T-helper 17 cell (primary cell): ENCODE measurements at places on chromosomes 5 and 9.

GRCh38 chr9:129242971-129243561, 65.0 kb upstream of the IER5L start:
- DNase-seq = no peak
- no peak overlapping the region for H3K4me3 ChIP-seq
- H3K4me1 ChIP-seq = peaks cover 6% of the 10 kb centered on the region
- no peak overlapping the region for H3K27ac ChIP-seq
- H3K36me3 ChIP-seq = peaks cover 2% of the 10 kb centered on the region
- H3K27me3 ChIP-seq = peaks cover 6% of the 10 kb centered on the region

DNA sequence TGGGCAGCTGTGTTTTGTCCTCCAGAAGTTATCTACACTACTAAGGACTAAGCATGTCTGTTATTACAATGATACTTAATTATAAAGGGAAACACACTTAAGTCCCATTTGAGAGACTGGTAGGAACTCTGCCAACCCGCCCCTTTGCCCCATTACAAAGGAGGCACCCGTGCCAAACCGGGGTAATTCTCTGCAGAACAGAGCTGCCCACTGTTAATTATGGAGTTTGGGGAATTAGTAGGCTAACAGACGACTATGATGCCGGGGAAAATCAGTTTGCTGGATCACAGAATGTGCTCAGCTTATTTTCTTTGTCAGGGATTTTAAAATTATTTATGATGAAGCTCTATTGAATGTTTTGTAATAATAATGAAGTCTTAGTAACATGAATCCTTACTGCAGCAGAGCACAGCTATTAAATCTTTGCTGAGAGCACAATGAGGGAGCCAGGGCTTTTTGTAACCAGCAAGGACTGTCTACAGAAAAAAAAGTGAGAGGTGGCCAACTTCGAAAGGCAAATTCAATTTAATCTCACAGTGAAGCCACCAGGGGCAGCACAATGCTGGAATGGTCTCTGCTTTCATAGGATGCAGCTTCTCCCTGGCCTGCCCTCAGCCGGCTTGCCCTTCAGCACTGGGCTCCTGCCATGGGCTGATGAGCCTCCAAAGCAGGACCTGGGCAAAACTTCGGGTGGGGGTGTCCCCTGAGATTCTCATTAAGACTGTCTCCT, 134.5 kb downstream of the GNAQ start:
- peaks cover 32% of the 10 kb centered on the region for H3K4me1 ChIP-seq
- H3K27ac ChIP-seq = peak overlapping the region; percentile 59
- H3K36me3 ChIP-seq = peaks cover 10% of the 10 kb centered on the region
- H3K27me3 ChIP-seq = no peaks in the 10 kb centered on the region

- DNase-seq = no peak
- no peak overlapping the region for H3K4me3 ChIP-seq
Observed at GRCh38 chr9:24625097-24625496, 79.4 kb upstream of the IZUMO3 start.

DNA sequence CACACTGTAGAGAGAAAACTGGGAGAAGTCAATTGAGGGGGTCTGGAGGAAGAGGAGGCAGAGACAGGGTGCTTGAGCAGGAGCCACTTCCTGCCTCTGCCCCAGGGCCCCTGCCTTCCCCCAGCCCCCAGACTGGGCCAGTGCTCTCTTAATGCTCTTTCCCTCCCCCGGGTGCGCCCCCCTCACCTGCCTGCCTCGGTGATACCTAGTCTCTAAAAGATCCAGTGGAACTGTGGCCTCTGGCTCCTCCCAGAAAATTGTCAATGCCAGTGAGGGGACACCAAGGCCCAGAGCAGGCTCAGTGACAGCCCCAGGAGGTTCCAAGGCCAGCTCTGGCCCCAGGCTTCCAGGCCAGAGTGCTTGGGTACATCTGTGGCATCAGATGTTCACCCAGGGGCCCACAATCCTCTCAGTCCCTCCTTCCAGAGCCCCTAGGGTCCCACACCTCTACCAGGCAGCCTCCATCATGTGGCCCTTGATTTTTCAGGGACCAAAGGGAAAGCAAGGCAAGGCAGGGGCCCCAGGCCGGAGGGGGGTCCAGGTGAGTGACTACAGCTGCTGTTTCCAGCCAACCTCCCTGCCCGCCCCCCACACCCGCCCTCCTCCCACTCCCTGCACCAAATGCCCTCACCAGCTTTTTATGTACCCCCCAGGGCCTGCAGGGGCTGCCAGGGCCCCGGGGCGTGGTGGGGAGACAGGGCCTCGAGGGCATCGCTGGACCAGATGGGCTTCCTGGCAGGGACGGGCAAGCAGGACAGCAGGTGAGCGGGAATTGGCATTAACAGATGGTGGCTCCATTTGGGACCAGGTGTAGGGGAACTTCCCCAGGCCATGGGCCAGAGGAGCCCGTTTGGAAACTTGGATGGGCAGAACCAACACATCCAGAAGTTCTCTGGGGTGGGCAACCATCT, 33.1 kb upstream of the ORM1 start:
- H3K4me1 ChIP-seq = peaks cover 4% of the 10 kb centered on the region
- no peak overlapping the region for H3K4me3 ChIP-seq
- no peak overlapping the region for H3K27ac ChIP-seq

DNA sequence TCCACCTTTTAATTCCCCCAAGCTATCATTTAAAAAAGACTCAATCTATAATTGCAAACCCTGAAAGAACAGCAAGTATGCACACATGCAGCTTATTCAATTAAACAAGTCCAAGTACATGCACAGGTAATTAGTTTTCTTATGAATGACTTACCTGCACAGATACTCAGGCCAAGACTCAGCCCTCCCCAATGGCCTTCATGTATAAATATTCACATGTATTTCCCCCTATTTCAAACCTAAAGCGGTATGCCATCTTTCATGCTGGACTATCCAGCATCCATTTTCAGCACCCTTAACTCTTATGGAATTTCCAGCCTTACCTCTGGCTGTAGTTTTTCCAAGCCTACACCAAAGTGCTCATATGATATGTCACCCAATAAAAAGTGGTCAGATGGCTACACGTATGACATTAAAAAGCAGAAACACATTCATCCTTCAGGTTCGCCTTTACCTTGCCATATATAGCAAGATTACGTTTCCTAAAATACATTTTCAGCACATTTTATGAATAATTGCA, 205.5 kb downstream of the MEF2C start:
- peak overlapping the region; percentile 2 for H3K4me3 ChIP-seq
- peaks cover 14% of the 10 kb centered on the region for H3K4me1 ChIP-seq
- H3K36me3 ChIP-seq = peaks cover 7% of the 10 kb centered on the region
- peak overlapping the region; percentile 66 for H3K27ac ChIP-seq

DNA sequence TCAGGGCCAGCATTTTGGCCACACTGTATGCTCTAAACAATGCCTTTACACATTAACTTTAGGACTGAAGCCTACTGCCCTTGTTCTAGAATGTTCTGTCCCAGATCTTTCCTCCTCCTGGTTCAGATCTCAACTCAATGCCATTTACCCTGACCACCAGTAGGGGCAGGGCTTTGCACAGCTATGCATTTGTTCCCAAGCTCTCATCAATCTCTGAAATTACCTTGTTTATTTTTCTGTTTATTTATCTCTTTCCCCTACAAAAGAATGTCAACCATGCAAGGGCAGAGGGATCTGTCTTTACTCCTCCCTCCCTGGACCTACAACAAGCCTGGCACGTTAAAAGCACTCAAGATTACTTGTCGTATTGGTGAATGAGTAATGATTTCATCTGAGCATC, 612.9 kb downstream of the BNC2 start:
- H3K27me3 ChIP-seq = no peaks in the 10 kb centered on the region
- H3K27ac ChIP-seq = no peak overlapping the region
- no peak for DNase-seq
- no peak overlapping the region for H3K4me3 ChIP-seq

GRCh38 chr9:20611691-20612287, 10.5 kb downstream of the MLLT3 start:
- no peaks in the 10 kb centered on the region for H3K27me3 ChIP-seq
- DNase-seq = no peak
- H3K27ac ChIP-seq = no peak overlapping the region
- H3K4me1 ChIP-seq = peaks cover 32% of the 10 kb centered on the region
- H3K36me3 ChIP-seq = no peaks in the 10 kb centered on the region
- H3K4me3 ChIP-seq = no peak overlapping the region

GRCh38 chr5:118060833-118061232, 927.5 kb downstream of the DTWD2 start:
- DNase-seq = no peak
- no peak overlapping the region for H3K4me3 ChIP-seq
- no peak overlapping the region for H3K27ac ChIP-seq
- H3K36me3 ChIP-seq = no peaks in the 10 kb centered on the region

- H3K36me3 ChIP-seq = no peaks in the 10 kb centered on the region
- H3K4me1 ChIP-seq = no peaks in the 10 kb centered on the region
- DNase-seq = no peak
- no peak overlapping the region for H3K27ac ChIP-seq
- H3K27me3 ChIP-seq = peaks cover 16% of the 10 kb centered on the region
- H3K4me3 ChIP-seq = no peak overlapping the region
Observed at GRCh38 chr5:143890487-143890886, 78.5 kb downstream of the HMHB1 start.

GRCh38 chr5:94705427-94705826, 87.0 kb downstream of the SLF1 start:
- DNase-seq = no peak
- no peak overlapping the region for H3K27ac ChIP-seq
- no peak overlapping the region for H3K4me3 ChIP-seq
- H3K36me3 ChIP-seq = peaks cover 5% of the 10 kb centered on the region

DNA sequence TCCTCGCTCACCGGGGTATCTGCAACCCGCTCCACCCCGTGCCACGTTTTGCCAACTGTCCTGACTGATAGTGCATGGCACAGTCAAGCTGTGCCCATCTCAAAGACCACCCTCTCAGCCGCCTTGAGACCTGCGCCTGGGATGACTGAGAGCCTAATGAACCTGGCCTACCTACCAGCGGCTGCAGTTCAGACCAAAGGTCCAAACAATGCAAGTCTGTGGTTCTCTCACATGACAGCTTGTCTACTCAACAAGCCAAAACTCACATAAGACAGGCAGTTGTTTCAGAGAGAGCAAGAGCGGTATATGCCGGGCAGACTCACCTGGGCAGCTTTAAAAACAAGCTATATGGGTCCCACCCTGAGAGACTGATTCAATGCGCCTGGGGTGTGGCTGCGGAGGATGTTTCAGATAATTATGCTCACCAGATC, 70.5 kb downstream of the EPB41L4B start:
- no peaks in the 10 kb centered on the region for H3K4me1 ChIP-seq
- peaks cover 50% of the 10 kb centered on the region for H3K27me3 ChIP-seq
- no peak overlapping the region for H3K4me3 ChIP-seq
- no peaks in the 10 kb centered on the region for H3K36me3 ChIP-seq

DNA sequence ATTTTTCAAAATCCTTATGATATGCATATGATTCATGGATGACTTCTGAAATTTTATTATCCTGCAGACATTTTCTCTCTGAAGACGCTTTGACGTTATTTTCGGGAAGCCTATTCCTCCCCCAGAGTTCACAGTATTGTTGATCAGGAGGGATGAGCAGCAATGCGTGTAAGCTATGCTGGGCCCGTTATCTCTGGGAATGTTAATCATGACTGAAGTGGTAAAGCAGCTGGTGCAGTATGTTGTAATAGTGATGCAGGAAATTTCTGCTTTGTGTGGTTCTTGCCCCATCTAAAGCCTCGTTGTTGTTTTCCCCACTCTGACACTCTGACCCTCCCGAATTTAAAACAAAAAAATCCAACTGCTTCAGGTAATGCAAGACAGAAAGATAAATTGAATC, 1797.8 kb upstream of the WWC1 start:
- H3K4me1 ChIP-seq = no peaks in the 10 kb centered on the region
- no peak for DNase-seq
- no peaks in the 10 kb centered on the region for H3K36me3 ChIP-seq
- no peak overlapping the region for H3K27ac ChIP-seq
- H3K27me3 ChIP-seq = no peaks in the 10 kb centered on the region

GRCh38 chr9:130110596-130111021, 56.9 kb downstream of the GPR107 start:
- no peak for DNase-seq
- H3K27me3 ChIP-seq = no peaks in the 10 kb centered on the region
- H3K27ac ChIP-seq = no peak overlapping the region
- no peak overlapping the region for H3K4me3 ChIP-seq
- peaks cover 12% of the 10 kb centered on the region for H3K36me3 ChIP-seq
